CD8-positive, alpha-beta memory T cell (primary cell): ENCODE measurements at places on chromosomes 4 and X. TPM values are rescaled to one million over a fixed set of nuclear protein-coding genes. Genes with fewer than 3 reads are reported as not detected.

The SPIN2A gene
- 0.47 TPM for total RNA-seq

The PABPC1L2B gene
- not detected for total RNA-seq

DNA sequence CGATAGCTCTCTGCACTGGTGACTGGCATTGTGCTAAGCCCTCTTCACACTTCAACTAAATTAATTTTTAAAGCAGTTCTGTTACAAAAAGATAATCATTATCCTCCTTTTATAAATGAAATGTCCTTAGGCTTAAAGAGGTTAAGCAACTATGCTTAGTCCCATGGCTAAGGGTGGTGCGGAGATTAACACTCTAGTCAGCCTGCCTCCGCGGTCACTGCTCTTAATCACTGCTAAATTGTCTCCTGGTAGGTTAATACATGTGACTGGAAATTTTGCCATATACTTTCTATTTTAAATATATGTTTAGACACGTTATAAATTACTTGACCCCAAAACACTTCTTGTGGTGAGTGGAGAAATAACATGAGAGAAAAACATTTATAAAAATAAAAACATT, 473.7 kb downstream of the CENPC start:
- DNase-seq, result no peak

DNA sequence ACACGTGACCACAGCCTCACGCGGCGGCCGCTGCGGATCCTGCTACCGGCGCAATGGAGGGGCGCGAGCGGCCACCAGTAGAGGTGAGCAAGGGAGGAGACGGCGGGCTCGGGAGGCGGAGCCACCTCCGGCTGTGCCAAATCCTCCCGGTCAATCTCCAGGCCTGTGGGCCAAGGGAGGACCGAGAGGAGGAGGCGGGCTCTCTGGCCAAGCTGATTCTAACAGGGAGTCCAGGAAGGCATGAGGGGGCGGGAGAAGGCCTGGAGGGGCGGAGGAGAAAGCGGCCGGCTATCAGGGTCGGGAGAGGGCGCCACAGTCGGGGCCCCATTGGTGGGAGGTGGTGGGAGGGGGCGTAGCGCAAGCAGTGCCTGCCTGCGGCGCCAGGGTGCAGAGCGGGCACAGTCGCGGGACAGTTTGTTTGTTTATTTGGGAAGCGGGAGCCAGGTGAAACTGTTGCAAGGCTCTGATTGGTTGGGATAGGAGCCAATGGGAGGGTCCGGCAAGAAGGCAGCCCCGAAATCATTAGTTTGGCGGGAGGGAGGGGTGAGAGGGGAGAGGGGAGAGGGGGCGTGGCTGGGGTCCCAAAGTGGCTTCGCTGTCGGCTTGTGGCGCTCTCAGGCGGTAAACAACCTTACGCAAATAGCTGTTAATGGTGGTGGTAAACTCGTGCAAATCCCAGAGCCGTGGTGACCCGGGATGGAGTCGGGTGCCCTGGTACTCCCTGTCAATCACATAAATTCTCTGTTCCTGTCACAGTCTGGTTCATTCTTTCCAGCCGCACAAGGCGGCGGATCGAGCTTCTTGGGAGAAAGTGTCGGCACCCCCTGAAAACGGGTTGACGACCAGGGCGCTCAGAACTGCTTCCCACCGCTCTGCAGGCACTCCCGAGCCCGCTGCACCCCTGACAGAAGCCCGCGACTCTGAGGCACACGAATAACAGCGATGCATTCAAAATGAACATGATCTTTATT, at the start of gene IRS4:
TSS of gene IRS4 (minus strand) at position 55 of the 971 bp plus-strand sequence.
- DNase-seq, result no peak

DNA sequence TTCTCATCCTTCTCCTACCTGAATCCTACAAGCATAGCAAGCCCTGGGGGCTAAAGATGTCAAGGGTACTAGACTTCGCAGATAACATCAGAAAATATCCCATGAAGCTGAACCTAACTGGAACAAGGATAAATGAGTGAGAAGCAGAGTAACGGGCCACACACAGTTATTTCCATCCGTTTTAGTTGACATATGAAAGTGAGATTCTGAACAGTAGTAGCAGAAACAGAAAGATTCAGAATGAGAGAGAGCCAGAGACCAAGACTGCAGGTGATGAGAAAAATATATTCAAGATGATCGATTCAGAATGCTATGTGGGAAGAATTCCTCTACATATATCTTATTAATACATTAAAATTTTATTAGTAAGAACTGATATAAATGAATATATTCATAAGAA, 165.1 kb downstream of the TSPAN5 start:
- DNase-seq, result no peak

DNA sequence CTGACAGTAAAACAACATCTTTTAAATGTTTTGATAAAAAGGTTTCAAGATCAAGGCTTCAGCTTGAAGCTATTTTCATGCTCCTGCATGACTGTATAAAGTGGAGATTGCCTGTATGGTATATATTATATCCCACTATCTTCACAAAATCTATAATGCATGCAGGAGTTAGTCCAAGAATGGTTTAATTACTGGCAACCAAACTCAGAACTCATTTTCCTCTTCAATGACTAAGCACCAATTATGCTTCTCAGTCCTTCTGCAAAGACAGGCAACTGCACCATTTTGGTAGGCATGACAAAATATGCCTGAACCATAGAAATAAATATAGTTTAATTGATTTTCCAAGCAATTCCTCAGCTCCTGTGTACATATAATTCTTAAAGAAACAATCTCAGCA, 54.5 kb downstream of the NPY5R start:
- DNase-seq, result no peak

- no peak for DNase-seq
Observed at GRCh38 chrX:153766098-153766817, 2.2 kb downstream of the PLXNB3 start.

DNA sequence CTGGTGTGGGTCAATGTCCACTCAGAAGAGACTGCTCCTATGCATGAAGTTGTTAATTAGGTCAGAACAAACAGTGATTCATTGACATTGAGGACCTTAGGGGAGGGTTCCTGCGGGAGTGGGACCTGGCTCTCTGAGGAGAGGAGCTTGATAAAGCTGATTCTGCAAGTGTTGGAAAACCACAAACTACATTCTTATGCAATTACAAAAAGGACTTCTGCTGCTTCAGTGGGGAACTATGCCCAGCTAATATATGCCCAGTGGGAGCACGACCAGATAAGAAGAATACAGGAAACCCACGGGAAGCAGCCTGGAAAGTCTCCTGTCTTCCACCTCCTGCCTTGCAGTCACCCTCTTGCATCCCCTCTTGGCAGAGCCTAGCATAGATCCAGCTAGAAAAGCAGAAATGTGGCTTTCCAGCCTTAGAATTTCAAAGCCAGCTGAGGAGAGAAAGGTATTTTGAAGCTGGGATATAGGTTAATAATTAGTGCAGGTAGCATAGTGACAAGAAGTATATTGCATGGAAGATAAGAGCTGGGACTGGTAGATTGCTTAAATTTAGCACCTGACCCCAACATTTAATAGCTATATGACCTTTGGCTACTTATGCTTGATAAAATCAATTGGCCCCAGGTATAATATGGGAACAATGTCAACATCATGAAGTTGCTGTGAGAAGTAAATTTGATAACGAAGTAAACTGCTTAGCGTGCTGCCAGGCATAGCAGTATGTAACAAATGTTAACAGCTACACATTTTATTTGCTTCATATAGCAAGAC, 34.9 kb upstream of the UGT8 start:
- no peak for DNase-seq

The PAK3 gene
- total RNA-seq, result 0.31 TPM

DNA sequence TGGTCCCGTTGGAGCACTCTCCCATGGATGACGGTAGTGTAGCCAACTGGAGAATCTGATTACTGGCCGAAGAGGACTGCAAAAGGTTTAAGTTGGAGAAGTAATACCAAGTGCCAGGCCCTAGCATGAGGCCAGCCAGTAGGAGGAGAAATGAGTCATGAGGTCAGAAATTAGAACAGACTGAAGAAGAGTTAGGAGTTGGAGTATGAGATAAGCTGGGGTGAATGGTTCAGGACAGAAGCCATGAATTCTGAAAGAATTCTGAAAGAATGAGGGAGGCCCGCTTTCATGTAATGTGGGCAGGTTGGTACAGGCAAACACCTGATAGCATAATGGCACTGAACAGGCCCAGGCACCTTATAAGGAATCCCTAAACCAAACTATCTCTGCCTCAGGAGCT, 18.4 kb upstream of the STK26 start:
- DNase-seq, result no peak

DNA sequence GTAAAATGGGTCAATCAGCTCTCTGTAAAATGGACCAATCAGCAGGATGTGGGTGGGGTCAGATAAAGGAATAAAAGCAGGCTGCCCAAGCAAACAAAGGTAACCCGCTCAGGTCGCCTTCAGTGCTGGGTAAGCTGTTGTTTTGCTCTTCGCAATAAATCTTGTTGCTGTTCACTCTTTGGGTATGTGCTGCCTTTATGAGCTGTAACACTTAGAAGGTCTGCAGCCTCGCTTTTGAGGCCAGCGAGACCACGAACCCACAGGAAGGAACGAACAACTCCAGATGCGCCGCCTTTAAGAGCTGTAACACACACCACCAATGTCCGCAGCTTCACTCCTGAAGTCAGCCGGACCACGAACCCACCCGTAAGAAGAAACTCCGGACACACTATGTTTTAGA, 11.5 kb upstream of the CAMK2D start:
- no peak for DNase-seq
